CD4-positive, alpha-beta T cell treated with Interleukin-6 for 4 hours (primary cell): ENCODE measurements at places on chromosomes 1 and 21.

DNA sequence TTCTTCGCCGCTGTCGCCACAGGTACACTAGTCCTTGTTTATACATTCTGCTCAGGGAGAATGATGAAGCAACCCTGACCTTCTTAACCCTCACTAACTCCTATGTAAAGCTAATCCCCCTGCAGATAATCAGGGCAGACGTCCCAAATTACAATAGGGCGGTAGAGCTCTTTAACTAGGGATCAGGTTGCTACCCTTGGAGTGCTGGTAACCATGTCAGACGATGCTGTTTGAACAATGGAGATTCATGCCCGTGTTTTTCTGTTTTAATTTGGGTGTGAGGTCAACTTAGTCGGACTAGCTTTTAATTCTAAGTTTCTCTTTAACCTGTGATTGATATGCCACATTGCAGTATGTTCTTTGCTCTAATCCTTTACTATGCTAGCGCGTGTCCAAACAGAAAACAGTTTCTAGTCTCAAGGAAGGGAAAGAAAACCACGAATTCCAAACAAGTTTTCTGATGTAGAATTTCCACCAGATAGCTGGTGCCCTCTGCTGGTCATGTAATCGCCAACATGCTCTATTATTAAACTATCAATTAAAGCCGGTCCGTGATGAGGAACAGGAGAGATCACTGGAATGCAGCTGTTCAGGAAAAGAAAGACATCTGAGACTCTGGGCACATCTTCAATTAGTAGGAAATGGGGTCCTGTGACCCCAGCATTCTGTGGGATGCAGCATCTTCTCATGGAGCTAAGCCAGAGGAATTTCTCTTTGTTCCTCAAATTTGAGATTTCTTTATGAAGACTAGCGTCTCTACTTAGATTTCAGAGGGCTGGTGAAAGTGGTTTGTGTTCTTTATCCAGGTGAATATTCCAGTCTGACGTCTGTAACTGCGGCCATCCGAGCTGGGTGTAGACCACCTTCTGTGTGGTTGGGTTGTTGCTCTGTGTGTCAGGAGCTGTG, 18.3 kb upstream of the VAMP3 start:
- peak; percentile 68 for DNase-seq

GRCh38 chr1:53732912-53733317, 6.0 kb downstream of the GLIS1 start:
- DNase-seq, result no peak

DNA sequence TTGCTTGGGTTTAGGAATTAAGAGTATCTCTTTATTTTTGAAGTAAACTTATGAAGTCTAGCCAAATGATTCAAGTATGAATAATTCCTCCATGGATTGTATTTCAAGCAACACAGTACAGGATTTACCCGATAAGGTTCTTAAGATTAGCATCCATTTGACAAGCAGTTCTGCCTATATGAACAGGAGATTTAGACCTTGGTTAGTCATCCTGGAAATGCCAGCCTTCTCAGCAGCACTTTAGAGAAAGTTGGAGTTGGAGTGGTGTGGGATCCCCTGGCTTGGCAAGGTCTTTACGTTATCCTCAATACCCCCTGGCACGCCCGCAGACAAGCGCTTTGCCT, 1.6 kb downstream of the BCAR3 start:
- no peak for DNase-seq

DNA sequence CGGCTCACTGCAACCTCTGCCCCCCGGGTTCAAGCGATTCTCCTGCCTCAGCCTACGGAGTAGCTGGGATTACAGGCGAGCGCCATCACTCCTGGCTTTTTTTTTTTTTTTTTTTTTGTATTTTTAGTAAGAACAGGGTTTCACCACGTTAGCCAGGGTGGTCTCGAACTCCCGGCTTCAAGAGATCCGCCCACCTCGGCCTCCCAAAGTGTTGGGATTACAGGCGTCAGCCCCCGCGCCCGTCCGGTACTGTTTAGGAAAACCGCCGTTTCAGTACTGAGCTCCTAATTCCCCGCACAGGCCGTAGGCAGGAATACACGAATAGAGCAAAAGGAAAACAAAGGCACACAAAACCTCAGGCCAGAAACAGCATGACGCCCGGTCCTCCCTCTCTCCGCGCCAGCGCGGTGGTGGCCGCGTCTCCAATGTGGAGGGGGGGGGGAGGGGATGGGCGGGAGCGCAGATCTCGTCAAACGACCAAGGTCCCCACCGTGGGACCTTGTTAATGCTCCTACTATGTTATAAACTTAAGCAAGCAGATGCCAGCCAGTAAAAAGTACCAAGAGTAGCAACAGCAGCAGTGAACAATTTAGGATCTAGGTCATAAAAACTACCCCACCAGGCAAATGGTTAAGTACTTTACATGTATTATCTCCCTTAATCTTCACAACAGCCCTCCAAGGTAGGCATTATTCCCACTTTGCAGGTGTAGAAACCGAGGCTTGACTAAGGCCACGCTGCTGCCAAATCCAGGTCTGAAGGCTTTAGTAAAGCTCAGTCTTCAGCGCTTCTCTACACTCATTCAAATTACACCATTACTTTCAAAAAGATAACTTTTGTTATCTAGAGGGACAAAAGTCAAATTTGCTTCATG, 648 bp upstream of the ADAR start:
- DNase-seq, result peak; percentile 45

DNA sequence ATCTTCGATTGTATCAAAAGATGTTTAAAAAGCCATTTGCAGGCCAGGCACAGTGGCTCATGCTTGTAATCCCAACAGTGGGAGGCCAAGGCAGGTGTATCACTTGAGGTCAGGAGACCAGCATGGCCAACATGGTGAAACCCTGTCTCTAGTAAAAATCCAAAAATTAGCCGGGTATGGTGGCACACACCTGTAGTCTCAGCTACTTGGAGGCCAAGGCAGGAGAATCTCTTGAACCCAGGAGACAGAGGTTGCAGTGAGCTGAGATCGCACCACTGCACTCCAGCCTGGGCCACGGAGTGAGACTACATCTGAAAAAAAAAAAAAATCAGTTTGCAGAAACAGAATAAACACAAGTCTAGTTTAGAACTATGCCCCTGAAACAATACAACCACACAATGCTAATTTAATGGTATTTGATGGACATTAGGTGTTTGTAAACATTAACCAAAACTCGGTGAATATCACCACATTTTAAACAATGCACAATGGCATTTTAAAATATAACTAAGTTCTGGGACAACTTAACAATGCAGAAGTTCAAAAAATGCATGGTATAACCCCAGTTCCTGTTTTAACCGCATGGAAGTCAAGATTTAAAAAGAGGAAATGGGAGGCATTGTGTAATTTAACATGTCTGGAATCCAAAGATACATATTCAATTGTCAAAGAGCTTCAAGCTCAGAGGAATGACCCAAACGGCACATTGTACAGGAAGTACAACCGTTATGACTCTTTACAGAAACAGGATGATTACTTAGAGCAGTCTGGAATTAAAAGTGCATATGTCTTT, 7.1 kb upstream of the PTTG1IP start:
- no peak for DNase-seq

GRCh38 chr1:198363625-198364151, 176.8 kb downstream of the ATP6V1G3 start:
- DNase-seq, result no peak

DNA sequence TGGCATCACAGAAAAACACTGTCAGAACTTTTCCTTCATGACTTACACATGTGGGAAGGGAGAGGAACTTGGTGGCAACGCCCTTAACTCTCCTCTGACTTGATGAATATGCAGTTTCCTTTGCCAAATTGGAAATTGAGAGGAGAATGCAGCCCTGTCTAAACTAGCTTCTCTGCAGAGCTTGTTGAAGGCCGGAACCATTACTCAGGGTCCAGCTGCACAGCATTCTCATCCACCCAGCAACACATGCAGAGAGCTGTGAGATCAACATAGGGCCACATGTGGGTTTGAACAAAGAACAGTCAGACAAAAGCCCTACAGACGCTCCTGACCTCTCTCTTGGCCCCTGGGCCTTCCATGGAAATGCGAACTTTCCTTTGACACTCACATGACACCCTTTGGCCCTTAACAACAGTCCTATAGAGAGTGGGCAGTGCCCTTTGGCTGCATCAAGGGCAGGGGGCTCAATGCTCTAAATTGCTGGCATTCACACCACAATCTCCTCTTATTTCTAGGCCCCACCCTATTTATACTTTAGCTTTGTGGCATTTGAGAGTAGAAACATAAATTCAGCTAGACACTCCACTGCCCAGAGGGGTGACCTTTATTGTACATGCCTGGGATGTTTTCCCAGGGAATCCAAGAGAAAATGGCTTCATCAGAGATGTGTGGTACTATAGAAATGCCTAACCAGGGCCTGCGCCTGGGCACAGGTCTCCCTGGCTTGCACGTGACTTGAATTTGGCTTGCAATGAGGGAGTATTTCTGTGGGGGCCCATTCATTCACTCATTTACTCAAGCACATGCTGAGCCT, 64.4 kb downstream of the CDC7 start:
- no peak for DNase-seq

DNA sequence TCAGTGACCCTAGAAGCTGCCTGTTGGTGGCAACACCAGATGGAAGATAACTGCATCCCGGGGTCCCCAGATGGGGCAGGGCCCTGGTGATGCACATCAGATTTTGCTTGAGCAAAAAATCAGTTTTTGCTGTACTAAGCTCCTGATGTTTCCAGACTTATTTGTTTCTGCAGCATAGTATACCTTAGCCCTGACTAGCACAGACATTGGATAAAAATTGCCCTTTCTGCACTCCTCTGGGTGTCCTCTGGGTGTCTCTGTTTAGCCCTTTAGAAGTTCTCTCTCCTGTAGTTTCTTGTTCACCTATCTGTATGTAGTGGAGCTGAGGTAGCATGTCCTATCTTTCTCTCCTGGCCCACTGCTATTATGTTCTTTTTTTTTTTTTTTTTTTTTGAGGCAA, 30.3 kb upstream of the PLA2G2C start:
- DNase-seq, result no peak

DNA sequence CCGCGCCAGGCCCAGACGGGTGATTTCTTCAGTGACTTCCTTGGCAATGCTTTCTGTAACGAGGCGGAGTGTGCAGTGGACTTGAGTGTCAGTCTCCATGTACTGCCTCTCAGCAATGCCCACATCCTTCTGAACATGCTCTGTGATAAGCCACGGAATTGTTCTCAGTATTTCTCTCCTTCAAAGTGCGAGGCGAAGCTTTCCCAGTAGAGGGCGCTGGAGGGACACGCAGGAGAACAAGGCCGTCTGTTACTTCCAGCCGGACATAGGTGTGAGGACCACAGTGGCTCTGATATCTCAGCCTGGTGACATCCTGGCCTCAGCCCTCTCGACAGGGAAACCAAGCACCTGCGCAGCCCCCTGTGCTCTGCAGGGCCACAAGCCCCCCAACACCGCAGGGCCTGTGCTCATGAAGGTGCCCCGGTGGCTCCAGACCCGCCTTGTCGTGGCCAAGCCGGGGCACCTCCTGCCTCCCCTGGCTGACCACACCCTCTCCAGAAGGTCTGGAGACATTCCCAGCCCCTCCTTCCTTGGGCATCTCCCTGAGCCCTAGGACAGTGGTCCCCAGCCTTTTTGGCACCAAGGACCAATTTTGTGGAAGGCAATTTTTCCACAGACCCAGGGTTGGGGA, 46.1 kb upstream of the BACE2 start:
- DNase-seq, result peak; percentile 33

DNA sequence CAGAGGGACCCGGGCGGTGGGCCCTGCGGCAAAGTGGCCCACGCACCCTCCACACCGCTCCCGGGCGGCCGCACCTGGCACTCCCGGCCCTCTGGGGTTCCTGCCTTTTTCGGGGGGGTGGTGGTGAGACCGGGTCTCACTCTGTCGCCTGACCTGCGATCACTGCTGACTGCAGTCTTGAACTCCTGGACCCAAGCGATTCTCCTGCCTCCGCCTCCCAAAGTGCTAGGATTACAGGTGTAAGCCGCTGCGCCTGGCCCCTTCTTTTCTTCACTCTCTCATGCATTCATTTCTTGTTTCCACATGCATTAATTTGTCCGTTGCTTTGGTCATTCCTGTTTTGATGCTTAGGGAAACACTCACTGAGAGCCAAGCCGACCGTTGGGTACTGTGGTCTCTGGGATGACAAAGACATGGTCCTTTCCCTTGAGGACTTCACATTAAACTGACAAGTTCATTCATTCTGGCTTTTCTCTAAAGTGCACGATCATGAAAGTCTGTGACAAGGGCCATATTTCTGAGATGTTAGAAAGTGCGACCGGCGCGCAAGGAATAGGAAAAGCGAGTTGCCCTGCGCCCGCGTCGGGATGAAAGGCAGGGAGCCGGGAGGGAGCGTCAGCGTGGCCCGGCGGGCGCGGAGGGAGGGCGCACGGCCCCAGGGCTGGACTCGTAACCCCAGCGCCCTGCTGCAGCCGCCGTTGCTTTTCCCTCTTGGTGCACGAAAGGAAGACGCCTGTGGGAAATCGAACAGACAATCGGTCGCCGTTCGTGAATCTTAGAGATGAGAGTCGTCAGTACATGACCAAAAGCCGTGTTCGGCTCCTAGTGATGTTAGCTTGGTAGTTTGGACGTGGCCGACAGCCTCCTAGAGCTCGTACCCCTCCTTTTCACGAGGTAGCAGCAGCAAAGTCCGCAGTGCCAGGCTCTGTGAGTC, 1.0 kb upstream of the MCOLN2 start:
- peak; percentile 11 for DNase-seq

GRCh38 chr1:188615321-188615720, 1786.6 kb downstream of the PLA2G4A start:
- no peak for DNase-seq
